ENCODE measurements at places on chromosomes 5 and 9.

DNA sequence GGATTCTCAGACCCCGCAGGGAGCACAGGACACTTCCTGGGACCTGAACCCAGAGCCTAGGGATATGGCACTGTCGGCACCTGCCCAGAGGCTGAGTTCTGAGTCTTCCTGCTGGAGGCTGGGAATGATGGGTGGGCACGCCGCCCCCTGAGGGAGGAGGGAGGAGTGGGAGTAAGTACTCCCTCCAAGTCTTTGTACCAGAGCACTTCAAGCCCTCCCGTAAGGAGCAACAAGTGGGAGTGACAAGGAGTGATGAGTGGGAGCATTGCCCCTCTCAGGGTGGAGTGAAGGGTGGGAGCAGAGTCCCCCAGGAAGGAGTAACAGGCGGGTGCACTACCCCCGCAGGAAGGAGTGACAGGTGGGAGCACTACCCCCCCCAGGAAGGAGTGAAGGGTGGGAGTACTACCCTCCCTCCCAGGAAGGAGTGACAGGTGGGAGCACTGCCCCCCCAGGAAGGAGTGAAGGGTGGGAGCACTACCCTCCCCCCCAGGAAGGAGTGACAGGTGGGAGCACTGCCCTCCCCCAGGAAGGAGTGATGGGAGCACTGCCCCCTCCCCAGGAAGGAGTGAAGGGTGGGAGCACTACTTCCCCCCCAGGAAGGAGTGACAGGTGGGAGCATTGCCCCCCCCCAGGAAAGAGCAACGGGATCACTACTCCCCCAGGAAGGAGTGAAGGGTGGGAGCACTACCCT, 100.1 kb downstream of the CACNA1B start:
- no peak for DNase-seq

DNA sequence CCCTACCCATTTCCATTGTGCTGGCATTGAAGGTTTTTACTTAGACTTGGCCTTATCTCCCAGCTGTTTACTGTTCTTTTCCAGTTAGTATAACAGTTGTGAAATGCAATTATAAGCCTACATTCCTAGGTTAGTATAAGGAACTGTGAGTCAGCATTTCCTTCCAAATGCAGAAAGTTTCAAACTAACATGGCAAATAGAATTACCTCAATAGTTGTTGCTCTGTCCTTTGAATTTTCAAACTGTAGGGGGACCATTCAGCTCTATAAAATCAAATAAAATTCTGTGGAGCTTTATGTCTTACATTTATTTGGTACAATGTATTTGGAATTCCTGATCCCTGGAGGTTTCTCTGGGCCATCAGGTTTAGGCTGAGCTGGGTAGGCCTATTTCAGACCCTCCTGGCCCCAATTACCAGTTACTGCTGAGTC, 47.2 kb downstream of the ARHGEF28 start:
- DNase-seq: no peak

DNA sequence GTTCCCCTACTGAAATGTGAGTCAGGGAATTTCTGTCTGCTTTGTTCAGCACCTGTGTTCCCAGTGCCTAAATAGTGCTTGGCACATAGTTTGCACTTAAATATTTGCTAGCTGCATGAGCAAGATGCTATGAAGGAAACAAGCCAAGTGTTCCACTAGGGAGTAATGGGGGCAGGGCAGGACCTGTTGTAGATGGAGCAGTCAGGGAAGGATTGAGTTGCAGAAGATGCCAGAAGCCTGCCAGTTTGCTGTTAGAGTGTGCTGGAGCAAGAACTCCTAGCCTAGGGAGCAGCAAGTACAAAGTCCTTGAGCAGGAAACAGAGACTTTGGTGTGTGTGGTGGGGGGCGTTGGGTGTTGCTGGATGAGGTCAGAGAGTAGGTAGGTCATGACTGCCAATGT, 87.5 kb downstream of the DAB2IP start:
- DNase-seq: no peak

DNA sequence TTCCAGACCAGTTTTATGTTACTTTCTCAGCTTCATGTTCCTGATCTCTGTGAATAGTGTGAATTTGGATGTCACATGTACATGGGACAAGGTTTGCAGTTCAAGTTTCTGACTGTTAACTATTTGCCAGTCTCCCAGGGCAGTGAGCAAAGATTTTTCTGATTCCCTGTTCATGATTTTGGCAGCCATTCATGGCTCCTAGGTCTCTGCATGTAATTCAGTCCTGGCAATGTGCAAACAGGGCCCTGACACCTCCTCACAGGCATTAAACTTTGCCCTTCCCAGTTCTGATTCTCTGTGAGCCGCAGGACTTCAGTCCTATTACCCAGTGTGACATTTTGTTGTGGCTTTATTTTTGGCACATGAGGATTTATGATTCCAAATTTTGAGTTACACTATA, 349.7 kb downstream of the ARRDC3 start:
- DNase-seq: no peak

GRCh38 chr9:90770182-90770738, 31.4 kb upstream of the SYK start:
- no peak for DNase-seq

- no peak for DNase-seq
Measured at GRCh38 chr9:36164372-36164771, 4.8 kb upstream of the CCIN start.

DNA sequence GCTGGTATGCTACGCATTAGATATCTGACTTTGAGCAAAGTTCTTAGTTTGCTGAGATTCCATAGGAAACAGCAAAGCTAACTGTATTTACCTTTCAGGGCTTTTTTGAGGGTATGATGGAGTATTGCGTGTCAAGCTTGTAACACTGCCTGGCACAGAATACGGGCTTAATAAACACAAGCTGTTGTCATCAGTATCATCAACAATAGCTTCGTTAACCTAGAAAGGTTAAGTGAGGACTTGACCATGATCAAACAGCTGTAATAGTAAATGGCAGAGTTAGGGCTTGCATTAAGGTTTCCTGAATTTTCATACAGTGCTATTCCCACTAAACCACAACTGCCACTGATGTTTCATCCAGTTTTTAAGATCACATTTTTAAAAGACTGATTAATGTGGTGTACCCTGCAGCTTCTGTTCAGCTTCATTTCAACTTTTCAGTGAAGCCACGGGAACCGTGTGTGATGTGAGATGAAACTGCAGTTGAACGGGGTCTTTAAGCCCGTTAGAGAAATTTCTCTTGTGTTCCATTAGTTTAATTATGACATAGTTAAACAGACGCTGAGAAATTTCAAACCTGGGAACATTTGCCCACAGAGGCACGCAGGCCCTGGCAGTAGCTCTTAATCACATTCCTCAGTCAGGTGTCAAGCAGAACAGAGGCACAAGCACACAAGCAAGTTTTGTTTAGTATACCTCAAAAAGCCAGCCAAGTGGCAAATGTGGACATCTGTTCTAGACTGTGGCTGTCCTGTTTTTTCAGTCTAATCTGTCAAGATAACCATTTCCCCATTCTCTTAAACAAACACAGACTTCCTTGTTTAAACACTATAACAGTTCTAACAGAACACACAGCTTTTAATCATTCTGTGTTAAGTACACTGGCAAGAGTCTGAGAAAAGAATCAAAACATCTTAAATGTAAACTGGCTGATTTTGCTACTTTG, 147.1 kb downstream of the ZNF608 start:
- DNase-seq: no peak

- no peak for DNase-seq
Measured at GRCh38 chr5:74888117-74888516, 21.9 kb upstream of the FAM169A start.

DNA sequence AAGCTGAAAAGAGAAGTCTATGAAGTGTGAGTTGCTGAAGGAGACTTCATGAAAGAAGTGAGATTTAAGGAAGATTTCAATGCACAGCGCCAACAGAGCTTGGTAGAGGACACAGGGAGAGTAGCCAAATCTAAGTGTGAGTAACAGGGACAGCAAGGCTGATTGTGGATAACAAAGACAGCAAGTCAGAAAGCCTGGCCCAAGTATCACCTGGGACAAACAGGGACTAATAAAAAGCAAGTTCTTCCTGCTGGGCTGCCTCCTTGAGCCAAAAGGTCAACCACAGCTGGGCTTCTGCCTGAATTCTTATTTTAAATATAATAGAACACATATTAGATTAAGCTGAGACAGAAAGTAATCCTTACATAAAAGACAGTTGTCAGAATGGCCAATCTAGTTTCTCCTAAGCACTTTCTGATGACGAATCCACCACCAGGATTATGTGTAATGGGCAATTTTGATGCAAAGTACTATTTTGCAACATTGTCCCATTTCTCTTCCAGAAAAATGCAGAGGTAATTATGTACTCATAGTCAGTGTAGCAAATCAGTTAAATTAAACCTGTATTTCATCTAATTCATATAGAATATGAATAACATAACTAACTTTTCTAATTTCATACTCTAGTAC, 73.8 kb downstream of the MAPKAP1 start:
- no peak for DNase-seq

Data from stimulated activated CD4-positive, alpha-beta T cell treated with anti-CD3 and anti-CD28 coated beads, Interleukin-1b, Interleukin-23, amount 100 ng/mL, for 4 hours (primary cell).